ENCODE measurements at places on chromosomes 1 and 21. TPM values are rescaled to one million over a fixed set of nuclear protein-coding genes. Genes with fewer than 3 reads are reported as not detected.

DNA sequence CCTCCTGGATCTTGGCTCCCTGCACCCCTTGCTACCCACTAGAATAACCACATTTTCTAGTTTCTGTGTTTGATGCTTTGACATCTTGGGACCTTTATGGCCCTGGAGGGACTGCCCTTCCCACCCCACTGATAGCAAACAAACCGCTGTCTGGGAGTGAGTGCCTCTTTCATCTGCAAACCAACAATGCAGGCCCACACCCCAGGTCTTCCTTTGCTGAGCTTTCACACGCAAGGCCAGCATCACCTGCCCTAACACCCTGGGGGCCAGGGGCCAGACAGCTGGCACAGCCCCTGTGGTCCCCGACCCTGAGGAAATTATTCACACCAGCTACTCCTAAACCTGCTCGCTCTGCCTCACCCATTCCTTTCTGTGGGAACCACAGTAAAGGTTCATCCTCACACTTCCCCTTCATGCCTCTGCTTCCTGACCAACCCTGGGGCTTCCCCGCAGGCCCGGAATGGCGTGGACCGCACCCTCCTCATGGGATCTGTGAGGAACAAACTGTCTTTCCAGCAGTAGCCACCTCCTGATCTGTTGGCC, 15.4 kb downstream of the SLC2A7 start:
- no peak for DNase-seq

CD5L gene
- not detected for total RNA-seq

GRCh38 chr1:215104283-215104682, 21.7 kb downstream of the KCNK2 start:
- no peak for DNase-seq

DNA sequence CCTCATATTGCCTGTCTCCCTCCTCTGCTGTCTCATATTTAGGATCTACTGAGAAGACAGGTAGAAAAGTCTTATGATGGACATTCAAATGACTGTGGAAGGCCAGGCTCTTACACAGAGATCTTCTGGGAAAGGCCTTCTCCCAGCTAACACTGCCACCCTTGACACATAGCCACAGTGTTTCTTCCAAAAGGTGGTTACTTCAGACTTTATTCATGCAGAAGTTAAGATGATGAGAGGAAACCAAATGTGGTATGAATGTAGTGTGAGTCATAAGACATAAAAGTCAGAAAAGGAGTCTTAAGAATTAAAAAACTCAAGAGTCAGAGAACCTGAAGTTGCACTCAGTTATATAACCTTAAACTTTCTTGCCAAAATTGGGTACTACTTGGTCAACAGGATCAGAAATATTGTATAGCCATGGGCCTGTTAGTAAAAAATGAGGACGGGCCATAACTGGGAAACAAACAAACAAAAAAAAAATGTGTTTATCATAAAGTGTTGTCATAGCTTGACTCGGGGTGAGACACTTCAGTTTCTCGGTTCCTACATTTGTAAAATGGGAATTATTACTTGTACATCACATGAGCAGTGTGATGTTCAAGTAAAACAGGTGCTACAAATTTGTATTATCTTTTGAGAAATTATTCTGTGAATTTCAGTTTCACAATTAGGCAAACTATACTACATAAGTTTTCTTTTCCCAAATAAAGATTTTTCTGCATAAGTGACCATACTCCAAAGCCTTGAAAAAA, 1.2 kb upstream of the DENND1B start:
- peak; percentile 73 for DNase-seq

AMIGO1 gene
- total RNA-seq: 1.1 TPM

SYT11 gene
- total RNA-seq: 27.2 TPM

GRCh38 chr1:63612564-63612963, 19.4 kb downstream of the PGM1 start:
- DNase-seq: no peak

LCE1F gene
- not detected for total RNA-seq

DNA sequence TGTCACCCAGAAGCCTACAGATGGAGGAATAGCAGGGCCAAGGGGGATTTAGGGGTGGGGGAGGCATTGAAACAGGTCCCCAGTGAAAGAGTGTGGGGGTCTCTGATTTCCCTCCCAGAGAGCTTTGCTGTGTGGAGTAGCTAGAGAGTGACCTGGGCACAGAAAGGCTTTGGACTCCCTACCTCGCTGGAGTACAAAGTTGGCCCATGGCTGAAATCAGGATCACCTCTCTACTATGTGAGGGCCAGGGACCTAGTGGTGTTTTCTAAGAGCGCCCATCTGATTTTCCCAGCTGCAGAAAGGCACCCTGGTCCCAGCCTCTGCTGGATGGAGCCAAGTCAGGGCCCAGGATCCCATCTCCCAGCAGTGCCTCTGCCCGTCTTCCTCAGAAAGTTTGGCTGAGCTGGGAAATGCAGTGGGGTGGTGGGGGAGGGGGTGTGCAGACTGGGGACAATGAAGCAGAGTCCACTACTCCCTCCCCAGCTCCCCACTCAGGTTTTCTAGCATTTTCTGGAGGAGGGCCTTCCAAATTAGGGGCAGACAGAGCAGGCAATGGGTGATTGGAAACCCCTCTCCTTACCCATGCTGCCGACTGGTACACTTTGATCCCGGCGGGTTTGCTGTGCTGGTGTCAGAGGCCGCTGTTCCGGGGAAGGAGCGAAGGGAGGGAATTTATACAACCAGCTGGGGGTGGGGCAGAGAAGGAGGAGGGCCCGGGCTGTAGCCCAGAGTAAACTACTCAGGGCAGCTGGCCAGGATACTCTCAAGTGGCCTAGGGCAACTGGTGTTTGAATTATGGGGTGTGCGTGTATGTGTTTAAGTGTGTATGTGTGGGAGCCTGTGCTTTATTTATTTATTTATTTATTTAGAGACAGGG, at the start of gene SELENBP1:
Gene SELENBP1 (minus strand): TSS at position 648 of the 877 bp plus-strand sequence. CDS start 64 bp downstream, at position 584.
- DNase-seq: no peak

FCGR3A gene
- total RNA-seq: 1.6 TPM

DNA sequence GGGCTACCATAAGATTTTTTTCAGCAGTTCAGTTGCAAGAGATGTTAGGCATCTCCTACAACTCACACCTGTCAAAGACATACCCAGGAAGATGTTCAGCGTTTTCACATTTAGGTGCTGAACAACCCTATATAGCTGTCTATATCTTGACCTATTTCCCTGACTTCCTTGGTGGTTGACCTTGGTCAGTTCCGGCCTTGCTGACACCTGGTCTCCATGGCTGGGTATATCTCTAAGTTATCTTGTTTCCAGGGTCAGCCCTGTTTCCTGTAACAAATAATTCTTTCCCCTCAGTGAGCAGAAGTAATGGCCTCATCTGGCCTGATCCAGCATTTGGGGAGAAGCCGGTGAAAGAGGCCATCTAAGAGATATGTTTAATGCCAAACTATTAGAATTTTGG, 2.4 kb upstream of the BTG2 start:
- DNase-seq: no peak

DNA sequence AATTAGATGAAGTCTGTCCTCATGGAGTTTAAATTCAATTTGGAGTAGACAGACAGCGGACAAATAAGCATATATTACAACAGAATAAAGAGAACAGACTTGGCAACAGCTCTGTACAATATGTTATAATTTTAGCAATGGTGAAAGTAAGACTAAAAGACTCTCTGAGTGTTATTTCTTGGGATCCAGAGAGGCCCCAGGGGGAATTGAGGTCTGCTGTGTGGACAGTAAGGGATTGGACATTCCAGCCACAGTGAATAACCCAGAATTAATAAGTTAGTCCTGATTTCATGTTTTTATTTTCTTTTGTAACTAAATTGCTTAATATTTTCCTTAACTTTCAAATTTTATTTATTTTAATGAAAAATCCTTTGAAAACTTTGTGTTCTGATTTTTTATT, 101.7 kb downstream of the PATJ start:
- no peak for DNase-seq
